Astrocyte of the spinal cord (primary cell): ENCODE measurements at places on chromosomes 7 and 10.
A peak's percentile ranks its signal among the peaks of the same experiment; 100 is the strongest.

DNA sequence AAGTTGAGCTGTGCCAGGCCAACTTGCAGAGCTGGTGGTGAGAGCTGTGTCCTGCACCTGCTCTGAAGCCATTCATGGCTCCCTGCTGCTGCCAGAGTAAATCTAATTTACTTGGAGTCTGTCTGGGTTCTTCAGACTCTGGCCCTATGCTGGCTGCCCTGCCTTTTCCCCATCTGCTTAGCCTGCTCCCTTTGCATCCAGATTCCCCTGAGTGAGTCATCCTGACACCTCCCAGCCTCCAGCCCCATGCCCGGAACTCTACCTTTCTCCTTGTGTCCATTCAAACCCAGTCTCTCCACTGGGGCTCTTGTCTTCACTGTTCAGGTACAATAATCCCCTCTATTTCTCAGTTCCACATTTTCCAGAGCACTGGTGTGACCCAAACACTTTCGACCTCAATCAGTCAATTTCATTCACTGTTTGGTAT lies 434.4 kb upstream of the ZMIZ1 start:
- DNase-seq, result peak; percentile 48

- no peak for DNase-seq
Measured at GRCh38 chr7:50674896-50675835, 107.5 kb downstream of the GRB10 start.

DNA sequence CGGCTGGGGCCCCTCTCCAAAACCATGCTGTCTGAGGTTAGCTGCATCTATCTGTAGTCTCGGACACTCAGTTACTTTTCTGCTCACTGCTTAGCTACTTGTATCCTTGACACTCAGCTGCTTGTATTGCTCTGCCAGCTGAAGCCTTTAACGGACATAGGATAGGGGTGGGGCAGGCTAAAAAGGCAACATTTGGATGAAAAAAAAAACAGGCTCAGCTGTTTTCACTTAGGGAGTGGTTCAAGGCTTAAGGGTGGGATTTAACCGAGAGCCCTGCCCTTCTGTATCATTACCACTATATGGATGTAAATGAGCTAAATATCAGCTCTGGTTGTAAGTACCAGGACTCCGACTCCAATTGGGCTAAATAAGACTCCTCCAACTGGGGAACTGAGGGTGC lies 28.6 kb downstream of the LSMEM1 start:
- DNase-seq, result no peak

GRCh38 chr10:63008491-63008890 lies 124.6 kb upstream of the NRBF2 start:
- no peak for DNase-seq

DNA sequence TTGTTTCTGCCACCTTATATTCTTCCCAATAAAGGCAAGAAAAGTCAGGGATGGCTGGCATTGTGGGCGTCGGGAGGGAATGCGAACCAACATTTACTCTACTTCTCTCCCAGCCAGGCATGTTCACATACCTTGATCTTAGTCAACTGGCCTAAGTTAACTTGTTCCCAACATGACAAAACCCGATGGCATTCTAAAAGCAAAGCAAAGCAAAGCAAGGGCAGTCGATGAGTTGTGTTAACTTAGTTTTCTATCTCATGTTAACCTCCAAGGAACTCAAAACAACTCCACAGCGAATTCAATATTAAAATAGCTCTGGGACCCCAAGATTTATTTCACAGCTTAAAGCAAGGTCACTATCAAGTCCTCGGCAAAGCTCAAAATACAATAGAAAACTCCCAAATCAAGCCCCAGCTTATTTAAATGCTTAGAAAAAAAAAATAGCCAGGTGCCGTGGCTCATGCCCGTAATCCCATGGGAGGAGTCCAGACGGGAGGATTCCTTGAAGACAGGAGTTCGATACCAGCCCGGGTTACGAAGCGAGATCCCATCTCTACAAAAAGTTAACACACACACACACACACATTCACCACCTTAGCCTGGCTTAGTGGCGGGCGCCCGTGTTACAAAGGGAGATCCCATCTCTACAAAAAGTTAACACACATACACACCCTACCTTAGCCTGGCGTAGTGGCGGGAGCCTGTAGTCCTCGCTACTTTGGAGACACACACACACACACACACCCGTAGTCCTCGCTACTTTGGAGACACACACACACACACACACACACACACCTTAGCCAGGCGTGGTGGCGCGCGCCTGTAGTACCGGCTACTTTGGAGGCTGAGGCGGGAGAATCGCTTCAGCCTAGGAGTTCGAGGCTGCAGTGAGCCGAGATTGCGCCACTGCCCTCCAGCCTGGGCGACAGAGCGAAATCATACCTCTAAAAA lies 901 bp upstream of the CCNY start:
- DNase-seq, result no peak

DNA sequence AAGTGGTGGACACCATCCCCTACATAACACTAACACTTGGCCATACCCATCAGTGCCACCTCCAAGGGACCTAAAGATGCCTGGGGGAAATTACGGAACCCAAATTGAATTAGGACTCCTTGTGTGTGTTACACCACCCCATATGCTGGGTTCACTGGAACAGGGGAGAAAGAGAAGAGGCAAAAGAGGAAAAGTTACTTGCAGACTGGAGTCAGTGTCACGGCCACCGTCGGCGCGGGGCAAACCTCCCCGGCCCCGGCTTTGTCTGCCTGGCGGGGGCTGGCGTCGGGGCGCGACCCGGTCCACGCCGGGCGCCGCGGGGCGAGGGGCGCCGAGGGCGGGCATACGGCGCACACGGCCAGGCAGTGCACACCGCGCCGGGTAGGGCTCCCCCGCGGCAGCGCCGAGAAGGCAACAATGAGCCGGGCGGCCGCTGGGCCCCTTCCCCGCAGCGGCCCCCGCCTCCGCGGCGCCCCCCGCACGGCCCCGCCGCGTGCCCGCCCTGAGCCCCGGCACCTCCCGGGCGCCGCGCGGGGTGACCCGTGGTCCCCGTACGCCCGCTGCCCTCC lies 171.1 kb downstream of the FAM107B start:
- no peak for DNase-seq

GRCh38 chr10:76644476-76644875 lies 993.1 kb downstream of the KCNMA1 start:
- DNase-seq, result no peak

DNA sequence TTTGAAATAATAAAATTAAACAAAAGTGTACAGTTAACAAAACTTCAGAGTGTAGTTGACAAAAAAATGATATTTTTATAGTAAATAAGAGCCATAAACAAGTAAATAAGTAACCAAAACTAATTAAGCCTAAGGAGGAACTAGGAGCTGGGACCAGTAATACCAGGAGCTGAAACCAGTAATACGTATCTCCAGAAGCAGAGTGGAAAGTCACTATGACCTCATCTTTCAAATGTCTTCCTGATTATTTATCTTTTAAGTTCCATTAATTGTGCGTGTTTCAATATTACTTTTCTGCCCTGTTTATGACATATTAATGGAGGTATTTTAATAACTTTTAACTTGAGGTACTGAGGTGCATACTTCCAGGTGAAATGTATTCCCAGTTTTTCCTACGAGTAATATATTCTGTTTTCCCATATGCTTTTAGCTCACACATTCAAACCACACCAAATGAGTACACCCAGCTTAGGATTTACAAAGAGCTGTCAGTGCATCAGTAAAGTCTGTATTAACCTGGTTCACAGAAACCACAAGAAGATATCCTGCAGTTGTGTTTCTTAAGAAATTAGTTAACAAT lies 283.7 kb upstream of the HGF start:
- DNase-seq, result no peak

DNA sequence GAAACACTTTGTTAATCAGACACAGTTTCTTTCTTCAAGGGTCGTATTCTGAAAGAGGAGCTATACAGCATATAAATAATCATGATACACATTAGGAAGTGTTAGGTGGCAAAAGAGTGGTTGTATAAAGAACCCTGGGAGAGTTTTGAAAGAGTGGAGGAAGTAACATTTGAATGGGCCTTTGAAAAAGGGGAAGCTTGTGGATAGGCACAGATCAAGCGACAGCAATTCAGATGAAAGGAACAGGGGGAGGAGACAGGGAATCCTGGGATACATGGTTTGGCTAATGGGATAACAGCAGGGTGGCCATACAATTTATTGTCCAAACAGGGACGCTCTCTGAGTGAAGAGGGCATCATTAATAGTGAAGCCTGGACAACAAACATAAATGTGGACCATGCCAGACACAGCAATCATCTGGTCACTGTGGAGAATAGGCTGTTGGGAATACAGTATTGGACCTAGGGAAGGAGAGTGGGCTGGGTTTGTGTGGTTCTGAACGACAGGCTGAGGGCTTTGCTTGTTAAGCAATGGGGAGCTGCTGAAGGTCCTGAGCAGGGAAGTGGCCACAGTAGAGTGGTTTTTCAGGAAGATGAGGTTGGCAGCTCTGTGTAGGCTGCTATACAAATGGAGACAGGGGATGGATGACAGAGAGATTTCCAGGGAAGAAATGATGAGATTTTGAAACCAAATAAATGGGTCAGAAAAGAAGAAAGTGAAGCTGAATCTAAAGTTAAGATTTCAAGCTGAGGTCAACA lies 75.9 kb downstream of the ICA1 start:
- DNase-seq, result no peak

- peak; percentile 10 for DNase-seq
Measured at GRCh38 chr7:69597278-69598076, 798 bp upstream of the AUTS2 start.

- peak; percentile 61 for DNase-seq
Measured at GRCh38 chr7:66697449-66698438, 42.8 kb upstream of the RABGEF1 start.

DNA sequence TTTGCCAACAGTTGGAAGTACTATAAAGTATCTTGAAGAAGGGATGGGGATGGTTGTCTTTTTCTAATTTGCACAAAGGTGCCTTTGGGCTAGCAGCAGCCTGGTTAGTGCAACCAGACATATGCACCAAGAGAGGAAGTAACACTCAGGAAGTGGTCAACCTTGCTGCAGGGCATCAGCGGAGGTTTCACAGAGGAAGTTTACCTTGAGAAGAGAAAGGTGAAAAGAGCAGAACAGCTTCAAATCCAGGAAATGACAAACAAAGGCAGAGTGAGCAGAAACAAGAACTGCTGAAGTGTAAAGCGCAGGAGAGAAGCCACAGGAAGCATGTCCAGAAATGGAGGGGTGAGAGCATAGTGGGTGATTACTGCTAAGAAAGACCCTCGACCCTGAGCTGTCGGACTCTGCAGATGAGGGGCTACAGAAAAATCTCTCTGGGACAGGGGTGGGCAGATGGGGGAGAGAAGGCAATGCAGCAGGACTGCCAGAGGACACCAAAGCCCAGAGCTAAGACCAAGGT lies 66.9 kb downstream of the STK17A start:
- DNase-seq, result peak; percentile 41
